NCI-H69 (cell line): ENCODE measurements at places on chromosomes 13 and 19.

- peak; percentile 82 for DNase-seq
These were observed 53.2 kb upstream of the SHKBP1 start for GRCh38 chr19:40523322-40524047.

GRCh38 chr19:54254195-54254906 is 2.7 kb downstream of the LILRB5 start:
- DNase-seq, result no peak

GRCh38 chr13:41601718-41602445 is 144.5 kb downstream of the RGCC start:
- DNase-seq, result no peak

DNA sequence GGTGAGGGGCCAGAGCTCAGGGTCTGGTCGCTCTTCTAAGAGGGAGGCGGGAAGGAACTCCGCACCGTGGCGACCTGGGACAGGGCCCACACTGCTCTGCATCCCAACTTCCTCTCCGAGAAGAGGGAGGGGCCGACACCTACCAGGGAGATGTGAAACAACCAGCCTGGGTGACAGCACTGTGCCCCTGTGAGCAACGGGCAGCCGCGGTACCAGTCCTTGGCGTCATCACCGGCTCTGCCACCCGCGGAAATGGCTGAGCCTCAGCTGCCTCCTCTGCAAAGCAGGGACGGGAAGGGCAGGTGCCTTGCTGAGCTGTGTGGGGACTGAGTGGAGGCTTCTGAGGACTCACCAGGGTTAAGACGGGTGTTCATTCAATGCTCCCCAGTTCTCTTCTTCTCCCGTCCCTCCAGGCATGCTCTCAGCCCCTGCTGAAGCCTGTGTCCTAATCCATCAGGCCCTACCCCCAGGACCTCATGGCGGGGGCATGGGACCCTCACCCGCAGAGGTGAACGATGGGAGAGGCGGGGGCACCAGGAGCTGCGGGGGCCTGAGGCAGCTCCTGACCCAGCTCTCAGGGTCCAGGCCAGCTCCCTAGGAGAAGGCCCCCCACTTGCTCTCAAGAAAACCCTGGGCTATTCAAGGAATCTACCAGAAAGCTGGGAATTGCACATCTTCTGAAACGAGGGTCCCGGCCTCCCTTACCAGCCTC is 9.3 kb downstream of the ZNF787 start:
- DNase-seq, result no peak

- no peak for DNase-seq
These were observed 108.6 kb downstream of the AKAP11 start for GRCh38 chr13:42380420-42381164.

- DNase-seq, result peak; percentile 66
These were observed 7.7 kb upstream of the GPR18 start for GRCh38 chr13:99265821-99266426.

DNA sequence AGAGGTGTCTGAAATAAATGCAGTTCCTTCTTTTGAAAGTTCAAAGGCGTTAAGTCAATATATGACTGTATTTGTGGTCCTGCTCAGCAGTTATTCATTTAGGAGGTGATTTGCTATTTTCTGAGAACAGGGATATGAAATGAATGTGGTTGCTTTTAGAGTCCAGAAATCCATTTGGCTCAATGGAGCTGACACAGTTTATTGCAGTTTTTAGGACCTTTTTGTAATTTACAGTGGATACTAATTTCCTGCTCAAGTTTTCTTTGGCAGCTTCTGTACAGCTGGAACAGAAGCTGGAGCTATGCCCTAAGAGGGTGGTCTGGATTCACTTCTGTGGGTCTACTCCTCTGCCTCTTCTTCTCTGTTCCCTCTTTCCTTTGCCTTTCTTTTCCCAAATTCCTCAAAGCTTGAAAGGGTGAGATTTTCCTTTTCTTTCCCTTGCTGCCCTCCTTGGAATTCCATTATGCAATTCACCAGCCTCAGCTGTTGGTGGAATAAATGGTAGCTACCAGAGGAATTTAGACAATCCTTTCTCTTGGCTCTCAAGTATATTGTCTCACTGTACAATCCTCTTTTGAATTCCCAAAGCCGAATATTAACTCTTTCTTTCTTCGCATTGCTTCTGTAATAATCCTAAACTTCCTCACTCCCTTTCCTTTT is 39.9 kb downstream of the ITGBL1 start:
- DNase-seq, result no peak

GRCh38 chr13:96744367-96745331 is 249.6 kb downstream of the OXGR1 start:
- no peak for DNase-seq

DNA sequence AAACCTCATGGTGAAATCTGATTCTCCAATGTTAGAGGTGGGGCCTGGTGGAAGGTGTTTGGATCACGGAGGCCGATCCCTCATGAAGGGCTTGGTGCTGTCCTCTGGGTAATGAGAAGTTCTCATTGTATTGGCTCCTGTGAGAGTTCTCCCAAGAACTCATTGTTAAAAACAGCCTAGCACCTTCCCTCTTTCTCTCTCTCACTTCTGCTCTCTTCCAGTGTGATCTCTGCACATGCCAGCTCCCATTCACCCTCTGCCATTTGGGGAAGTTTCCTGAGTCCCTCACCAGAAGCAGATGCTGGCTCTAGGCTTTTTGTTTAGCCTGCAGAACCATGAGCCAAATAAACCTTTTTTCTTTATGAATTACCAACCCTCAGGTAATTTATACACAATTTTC is 3.1 kb upstream of the SUCLA2 start:
- DNase-seq, result no peak

GRCh38 chr13:34153428-34154180 is 335.7 kb downstream of the RFC3 start:
- no peak for DNase-seq

DNA sequence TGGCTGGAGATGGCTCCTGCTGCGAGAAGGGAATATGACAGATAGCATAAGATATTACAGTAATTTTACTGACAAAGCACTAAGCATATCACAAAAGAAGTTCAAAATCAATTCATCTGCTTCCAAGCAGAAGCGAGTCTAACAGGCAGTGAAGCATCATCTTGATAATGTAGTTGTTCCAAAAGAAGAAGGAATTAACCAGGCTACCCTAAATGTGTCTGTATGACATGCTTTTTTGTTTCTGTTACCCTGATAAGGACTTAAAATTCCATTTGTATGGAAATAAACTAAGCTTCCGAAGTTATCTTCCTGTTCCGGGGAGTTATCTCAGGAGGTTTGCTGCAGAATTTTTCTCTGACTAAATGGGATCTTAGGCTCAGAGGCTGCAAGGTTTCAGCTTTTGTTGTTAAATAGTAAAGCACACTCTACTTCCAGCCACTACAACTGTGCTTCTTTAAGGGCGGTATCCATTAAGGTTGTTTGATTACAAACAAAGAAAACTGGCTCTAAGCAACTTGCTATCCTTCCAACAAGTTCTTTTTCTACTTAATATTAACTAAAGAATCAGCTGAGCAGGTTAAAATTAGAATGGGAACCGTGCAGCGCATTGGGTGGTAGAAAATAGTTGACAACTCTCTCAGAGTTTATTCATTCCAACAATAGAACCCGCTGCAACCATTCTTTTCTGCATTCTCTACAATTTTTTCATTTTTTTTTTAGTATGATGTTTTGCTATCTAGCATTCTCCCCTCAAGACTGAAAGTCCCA is 607.3 kb downstream of the UQCRFS1 start:
- no peak for DNase-seq

GRCh38 chr19:11138601-11139300 is 16.8 kb downstream of the SPC24 start:
- peak; percentile 72 for DNase-seq

- DNase-seq, result no peak
These were observed 38.7 kb upstream of the TPM4 start for GRCh38 chr19:16037424-16038195.

DNA sequence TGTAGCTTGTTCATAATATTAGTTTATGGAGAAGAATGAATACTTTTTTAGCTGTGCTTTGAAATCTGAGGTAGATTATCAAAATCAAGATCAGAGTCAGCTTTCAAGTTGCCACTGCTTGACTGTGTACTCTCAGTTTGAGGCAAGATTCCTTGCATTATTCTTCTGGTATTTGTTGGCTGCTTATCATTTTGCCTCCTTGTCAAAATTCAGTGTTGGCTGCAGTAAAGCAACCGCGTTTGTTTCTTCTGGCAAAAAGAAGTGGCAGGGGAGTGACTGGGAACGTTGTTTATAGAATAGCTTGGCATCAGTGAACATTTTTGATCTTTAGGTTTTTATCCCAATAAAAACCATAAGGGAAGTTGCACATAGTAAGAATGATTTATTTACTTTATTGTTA is 419.3 kb upstream of the GPC6 start:
- DNase-seq, result no peak

- no peak for DNase-seq
These were observed 18.8 kb downstream of the FLT1 start for GRCh38 chr13:28475916-28476725.

GRCh38 chr13:103730407-103730806 is 664.2 kb upstream of the SLC10A2 start:
- DNase-seq, result no peak

- DNase-seq, result no peak
These were observed 95.4 kb downstream of the ZMYM2 start for GRCh38 chr13:20053891-20054290.

DNA sequence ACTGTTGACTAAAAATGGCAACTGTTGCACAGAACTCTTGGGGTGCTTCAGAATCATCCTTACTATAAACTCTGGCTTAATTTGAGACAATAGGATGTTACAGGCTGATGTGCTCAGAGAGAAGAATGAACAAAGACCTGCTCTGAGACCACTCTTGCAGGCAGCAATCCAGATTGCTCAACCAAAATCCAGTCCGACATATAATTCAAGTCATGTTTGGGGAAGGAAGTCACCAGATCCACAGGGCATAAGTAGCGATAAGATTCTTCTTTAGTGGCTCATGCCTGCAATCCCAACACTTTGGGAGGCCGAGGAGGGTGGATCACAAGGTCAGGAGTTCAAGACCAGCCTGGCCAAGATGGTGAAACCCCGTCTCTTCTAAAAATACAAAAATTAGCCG is 20.6 kb downstream of the MTMR6 start:
- no peak for DNase-seq

- no peak for DNase-seq
These were observed 48.8 kb upstream of the ARGLU1 start for GRCh38 chr13:106616729-106617128.
